Activated CD8-positive, alpha-beta T cell treated with anti-CD3 and anti-CD28 coated beads for 36 hours (primary cell): ENCODE measurements at places on chromosomes 13 and 19.
A peak's percentile ranks its signal among the peaks of the same experiment; 100 is the strongest.

- no peak for DNase-seq
Observed at GRCh38 chr13:61410669-61411297, 4.9 kb downstream of the PCDH20 start.

GRCh38 chr13:19794631-19795030, 11.9 kb upstream of the PSPC1 start:
- no peak for DNase-seq

DNA sequence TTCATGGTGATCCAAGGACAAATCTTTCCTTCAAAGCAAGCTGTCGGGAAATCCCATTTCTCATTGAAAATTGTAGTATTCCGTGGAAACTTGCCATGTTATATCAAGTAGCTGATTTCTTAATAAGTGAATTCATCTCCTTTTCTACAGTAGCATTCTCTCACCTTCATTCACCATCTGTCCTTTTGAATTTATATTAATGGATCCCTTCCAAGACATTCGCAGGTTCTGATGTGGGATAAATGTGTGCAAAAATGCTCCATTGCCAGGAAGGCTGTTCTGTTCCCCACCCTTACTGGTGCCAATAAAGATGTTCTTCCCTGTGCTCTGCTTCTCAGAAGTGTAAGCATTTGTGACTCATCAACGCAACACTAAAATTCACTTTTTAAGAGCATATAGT, 36.2 kb downstream of the AMER2 start:
- DNase-seq, result no peak

DNA sequence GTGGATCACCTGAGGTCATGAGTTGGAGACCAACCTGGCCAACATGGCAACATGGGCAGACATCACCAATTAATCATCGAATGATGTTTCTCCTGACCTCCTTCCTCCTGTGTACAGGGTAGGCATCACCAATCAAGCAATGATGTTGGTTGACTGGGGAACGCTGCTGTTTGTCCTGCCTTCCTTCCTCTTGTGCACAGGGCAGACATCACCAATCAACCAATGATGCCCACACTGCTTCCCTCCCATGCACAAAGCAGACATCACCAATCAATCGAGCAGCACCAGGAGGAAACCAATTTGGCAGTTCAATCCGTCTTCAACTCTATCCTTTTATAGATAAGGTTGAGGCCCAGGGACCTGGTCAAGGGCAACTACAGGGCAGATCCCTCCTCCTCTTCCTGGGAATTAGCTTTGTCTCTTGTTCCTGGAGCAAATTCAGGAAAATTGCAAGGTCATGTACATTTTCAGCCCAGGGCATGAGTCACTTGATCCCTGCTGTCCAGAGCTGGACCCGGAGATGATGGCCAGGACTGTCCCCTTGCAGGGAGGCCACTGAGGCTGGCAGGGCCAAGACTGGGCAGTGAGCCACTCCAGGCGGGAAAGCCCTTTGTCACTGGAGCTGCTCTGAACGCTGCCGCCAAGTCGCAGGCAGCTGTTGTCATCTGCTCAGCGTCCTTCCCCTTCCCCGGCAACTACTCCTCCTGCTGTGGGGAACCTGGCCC, 5.3 kb upstream of the CSNK1G2 start:
- DNase-seq, result peak; percentile 32

DNA sequence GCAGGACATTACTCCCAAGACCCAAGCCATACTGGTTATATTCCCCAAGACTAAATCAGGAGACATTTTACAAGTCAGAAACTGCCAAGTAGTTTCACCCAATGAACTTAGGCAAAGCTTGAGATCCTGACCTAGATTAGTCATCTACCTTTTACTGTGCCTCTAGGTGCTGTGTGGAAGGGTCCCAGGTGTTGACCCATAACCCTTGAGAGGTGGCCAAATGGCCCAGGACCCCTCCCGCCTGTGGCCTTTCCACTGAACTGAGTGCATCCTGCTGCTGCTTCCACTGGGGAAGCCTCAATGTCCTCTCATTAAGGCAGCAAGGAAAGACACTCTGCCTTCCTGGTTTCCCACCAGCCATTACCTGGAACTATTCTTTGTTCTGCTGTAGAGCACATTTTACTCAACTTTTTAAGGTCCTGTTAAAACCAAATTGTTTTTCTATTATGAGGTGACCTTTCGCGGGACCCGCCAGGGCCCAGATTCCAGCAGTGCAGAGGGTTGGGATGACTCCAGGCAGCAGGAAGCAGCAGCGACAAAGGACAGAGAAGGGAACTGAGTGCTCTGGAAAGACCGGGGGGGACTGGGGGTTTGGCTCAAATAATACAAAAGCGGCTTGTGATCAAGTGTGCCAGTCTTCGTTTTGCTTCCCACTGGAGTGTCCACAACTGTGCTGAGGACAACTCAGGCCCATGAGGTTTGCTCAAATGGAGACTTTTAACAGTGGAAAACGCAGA, 27.1 kb downstream of the ANKRD10 start:
- no peak for DNase-seq

- DNase-seq, result no peak
Observed at GRCh38 chr13:24564881-24565280, 52.3 kb upstream of the PARP4 start.

DNA sequence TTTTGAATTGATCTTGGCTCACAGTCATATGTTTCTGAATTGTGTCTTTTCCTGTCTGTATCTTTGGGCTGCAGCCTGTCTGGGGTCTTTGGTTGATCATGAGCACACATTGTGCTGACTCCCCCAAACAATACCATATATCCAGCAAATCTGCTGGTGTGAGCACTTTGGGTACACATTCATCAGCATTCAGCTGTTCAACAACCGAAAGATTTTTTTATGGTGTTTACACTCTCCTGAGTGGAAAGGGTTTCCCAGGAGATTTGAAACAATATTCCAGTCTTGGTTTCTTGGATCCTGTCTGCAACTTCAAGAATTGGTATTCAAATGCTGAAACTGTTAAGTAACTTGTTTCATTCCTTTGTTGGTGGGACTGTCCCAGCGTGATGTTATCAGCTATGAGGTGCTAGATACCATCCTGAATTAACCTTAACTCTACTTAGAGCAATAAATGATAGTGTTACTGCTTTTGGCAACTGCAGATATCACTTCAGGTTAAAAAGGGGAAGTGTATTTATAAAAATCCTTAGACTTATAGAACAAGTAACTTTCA, 78.4 kb upstream of the DIAPH3 start:
- no peak for DNase-seq
